ENCODE measurements at places on chromosomes 6 and 20.

DNA sequence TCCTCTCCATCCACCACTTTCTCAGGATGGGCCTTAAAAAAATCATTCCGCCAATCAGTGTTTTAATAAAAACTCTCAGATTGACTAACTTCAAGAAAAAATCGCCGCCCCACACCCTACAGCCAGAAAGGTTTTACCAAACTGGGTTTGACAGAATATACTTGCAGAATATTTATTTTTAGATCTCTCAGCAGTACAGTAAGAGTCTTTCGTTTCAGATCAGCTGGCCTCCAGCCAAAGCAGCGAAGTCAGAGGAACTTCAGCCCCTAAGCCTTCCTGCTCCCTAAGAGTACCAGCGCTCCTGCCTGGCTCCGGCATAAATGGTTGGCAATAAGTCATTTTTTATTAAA lies 24.7 kb downstream of the TBC1D7 start:
- DNase-seq: no peak

- no peak for DNase-seq
Observed at GRCh38 chr20:24578567-24579415, 109.4 kb downstream of the SYNDIG1 start.

GRCh38 chr20:59123678-59124255 lies 39.9 kb upstream of the ZNF831 start:
- no peak for DNase-seq

GRCh38 chr6:1856381-1856780 lies 246.7 kb downstream of the FOXC1 start:
- no peak for DNase-seq

- no peak for DNase-seq
Observed at GRCh38 chr6:113505084-113505699, 352.0 kb upstream of the MARCKS start.

GRCh38 chr6:13559968-13560650 lies 14.3 kb upstream of the SIRT5 start:
- DNase-seq: no peak

DNA sequence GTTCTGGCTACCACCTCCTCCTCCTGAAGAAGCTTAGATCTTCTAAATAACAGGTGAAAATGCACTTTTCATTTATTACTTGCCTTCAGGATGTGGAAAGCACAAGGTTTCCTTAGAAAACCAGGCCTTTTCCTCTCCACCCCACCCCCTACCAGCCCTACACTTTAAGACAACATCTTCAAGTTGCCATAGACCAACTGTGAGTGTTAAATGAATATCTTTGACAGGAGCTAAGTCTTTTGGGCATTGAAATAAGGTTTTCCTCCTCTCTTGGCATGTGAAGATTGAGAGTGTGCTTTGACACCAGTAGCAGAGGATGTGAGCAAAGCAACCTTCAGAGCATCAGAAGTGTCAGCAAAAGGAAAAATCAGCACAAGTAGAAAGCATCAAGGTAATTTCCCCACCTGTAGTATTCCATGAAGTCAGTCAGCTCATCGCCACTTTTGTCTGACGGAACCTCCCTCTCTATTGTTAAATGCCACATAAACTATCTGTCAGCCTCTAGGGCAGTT lies 532.3 kb upstream of the MMS22L start:
- DNase-seq: no peak

- no peak for DNase-seq
Observed at GRCh38 chr6:46967826-46968349, 46.1 kb upstream of the ADGRF5 start.

GRCh38 chr6:21731411-21732031 lies 138.0 kb downstream of the SOX4 start:
- no peak for DNase-seq

GRCh38 chr20:13458860-13459451 lies 179.8 kb downstream of the TASP1 start:
- no peak for DNase-seq

- DNase-seq: no peak
Observed at GRCh38 chr20:54763366-54763765, 288.0 kb downstream of the DOK5 start.

GRCh38 chr6:88864359-88865054 lies 98.9 kb downstream of the RNGTT start:
- DNase-seq: no peak

DNA sequence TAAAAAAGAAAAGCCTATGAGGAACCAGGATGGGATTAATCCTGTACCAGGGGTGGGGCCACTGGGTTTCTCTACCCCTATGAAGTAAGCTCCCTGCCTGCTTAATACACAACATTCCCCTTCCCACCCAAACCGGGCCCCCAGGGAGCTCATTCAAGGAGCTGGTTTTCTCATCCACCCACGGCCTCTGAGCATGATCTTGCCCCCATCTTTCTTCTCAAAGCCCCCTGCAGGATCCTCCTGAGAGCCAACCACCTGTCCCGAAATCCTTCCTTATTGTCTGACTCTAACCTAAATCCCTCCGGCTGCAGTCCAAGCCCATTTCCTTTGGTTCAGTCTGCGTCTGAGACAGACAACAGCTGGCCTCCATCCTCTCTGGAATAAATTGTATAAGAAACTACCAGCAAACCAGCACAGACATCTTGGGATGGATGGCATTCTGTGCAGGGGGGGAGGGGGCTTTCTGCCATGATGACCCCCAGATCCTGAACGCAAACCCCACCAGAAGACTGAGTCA lies 21.0 kb downstream of the KCNK5 start:
- DNase-seq: no peak

DNA sequence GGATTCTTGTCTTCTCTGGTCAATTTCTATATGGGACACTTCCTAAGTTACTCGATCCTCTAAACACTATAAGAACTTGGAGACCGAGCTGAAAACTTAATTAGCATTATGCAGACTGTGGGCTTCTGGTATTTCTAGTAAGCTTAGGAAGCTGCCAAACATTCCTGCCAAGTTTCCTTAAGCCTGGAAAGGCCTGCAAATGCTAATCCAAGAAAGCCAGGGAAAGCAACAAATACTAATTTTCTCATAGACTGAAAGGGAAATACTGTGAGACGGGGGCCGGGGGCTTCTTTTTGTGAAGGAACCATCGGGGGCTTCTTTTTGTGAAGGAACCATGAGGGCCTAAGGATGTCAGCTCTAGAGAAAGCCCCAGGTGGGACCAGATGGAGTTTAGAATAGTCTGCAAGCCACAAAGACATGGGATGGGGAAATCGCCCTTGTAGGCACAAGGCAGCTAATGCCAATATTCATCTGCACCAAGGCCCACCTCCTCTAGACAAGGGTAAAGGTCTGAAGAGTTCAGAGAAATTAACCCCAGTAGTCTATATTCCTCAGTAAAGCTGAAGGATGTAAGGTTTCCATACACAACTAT lies 332.4 kb upstream of the PRDM1 start:
- DNase-seq: no peak

GRCh38 chr6:7414811-7415210 lies 25.2 kb downstream of the RIOK1 start:
- DNase-seq: no peak

- DNase-seq: no peak
Observed at GRCh38 chr6:66068907-66069306, 361.9 kb upstream of the EYS start.

GRCh38 chr6:105769987-105770386 lies 316.1 kb upstream of the PRDM1 start:
- no peak for DNase-seq

GRCh38 chr6:106501960-106502371 lies 127.3 kb downstream of the RTN4IP1 start:
- DNase-seq: no peak

Data from T follicular helper cell (primary cell).